ENCODE measurements at places on chromosomes 2 and 18. TPM values are rescaled to one million over a fixed set of nuclear protein-coding genes. Genes with fewer than 3 reads are reported as not detected.

Gene HTR2B
- 0.03 TPM for total RNA-seq

Gene TMEM198
- 0.62 TPM for total RNA-seq

Gene OXER1
- total RNA-seq = not detected

Gene IL1R1
- total RNA-seq = 55.7 TPM

Gene C2orf80
- total RNA-seq = not detected

Gene GALNT3
- not detected for total RNA-seq

Gene DYNAP
- total RNA-seq = not detected

Gene NR4A2
- 2.0 TPM for total RNA-seq

Gene NPAS2
- 83.8 TPM for total RNA-seq

Gene CUL3
- 73.4 TPM for total RNA-seq

Gene SLC4A3
- 3.6 TPM for total RNA-seq

Measured in A549 treated with AZD2906 at 1 μM for 4 hours (cell line).